Posterior cingulate gyrus (tissue), 11 donors: ENCODE measurements at places on chromosomes 7 and 10.

- no peak for DNase-seq
These were observed 290.7 kb downstream of the KLF6 start for GRCh38 chr10:3494131-3494837.

GRCh38 chr7:158549616-158550393, 37.8 kb downstream of the PTPRN2 start:
- DNase-seq = peak; percentile 80

GRCh38 chr10:68560943-68561864, 1.1 kb downstream of the TET1 start:
- peak; percentile 38 for DNase-seq

GRCh38 chr7:151408839-151409666, 785 bp downstream of the WDR86 start:
- DNase-seq = no peak

- no peak for DNase-seq
These were observed 31.7 kb upstream of the DGKI start for GRCh38 chr7:137878333-137878961.

DNA sequence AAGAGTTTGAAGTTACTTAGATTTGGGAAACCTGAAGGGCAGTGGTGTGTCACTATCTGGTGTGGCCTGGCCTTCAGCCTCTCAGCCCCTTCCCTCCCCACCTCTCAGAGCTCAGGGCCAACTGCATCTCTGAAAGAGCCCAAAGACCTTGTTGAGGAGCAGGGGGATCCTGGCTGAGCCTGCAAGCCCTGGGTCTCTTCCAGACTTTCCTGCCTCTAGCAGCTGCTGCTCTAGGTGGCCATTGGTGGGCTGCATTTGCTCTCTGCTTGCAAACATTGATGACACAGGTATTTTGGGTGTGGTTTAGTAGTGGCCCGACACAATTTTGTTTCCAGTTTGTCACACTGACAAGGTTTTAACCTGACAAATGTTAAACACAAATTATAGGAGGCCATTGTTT, 3.1 kb upstream of the UPP1 start:
- DNase-seq = no peak
